ENCODE measurements at places on chromosomes 11 and 22.

- no peak for DNase-seq
These were observed 54.1 kb downstream of the LIF start for GRCh38 chr22:30192427-30192826.

GRCh38 chr11:73317803-73318202 lies 9.7 kb downstream of the ARHGEF17 start:
- no peak for DNase-seq

GRCh38 chr22:20028855-20029549 lies 8.1 kb downstream of the TANGO2 start:
- no peak for DNase-seq

GRCh38 chr22:21919526-21920307 lies 32.9 kb downstream of the PPM1F start:
- DNase-seq, result no peak

GRCh38 chr22:25067851-25068421 lies 115.4 kb downstream of the KIAA1671 start:
- peak; percentile 73 for DNase-seq

DNA sequence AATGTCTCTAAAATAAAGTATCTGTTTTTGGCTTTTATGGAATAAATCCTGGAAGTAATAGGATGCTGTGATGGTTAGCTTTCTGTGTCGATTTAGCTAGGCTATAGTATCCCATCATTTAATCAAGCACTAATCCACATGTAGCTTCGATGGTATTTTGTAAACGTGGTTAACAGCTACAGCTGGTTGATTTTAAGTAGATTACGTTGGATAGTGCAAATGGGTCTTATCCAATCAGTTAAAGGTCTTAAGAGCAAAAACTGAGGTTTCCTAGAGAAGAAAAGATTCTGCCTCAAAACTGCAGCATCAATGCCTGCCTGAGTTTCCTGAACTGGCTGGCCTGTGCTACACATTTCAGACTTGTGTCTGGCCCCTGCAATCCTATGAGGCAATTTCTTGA lies 314.2 kb upstream of the SORL1-AS1 start:
- no peak for DNase-seq

DNA sequence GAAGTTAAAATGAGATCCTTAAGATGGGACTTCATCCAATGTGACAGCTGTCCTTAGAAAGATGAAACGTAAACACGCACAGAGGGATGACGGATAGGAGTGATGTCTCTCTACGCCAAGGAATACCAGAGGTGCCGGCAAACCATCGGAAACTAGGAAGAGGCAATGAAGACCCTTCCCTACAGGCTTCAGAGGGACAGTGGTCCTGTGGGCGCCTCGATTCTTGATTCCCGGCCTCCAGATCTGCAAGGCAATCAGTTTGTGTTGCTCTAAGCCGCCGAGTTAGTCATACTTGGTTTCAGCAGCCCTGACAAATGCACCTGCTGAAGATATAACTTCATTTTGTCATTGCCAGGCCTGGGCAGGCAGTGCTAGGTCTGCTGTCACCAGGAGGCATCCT lies 1455.1 kb downstream of the TBC1D22A start:
- DNase-seq, result no peak

DNA sequence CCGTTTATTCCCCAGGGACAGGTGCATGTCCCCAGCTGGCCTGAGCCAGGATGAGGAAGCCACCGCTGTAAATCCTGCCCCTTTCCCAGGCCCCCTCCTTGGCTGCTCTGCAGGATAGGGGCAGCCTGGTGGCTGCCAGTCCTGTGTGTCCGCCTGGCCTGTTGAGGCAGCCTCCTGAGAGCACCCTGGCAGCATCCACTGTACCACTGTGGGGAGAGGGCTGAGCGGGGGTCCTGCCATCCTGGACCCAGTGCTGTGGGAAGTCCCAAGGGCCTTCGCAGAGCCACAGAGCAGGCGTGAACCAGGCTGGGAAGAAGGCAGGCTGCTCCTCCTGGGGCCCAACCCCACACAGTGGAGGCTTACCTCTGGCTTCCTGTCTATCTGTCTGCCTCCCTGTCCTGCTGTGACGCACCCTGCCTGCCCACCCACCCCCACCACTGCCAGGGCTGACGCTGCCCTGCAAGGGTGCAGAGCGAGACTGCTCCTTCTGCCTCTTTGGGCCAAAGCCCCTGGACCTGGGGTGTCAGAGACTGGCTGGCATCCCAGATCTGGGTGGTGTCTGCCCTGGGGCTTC lies 8.4 kb downstream of the KCTD17 start:
- DNase-seq, result no peak

- no peak for DNase-seq
These were observed 7.1 kb upstream of the TMA7B start for GRCh38 chr22:39953101-39953500.

- no peak for DNase-seq
These were observed 530.6 kb upstream of the B3GAT1 start for GRCh38 chr11:134942681-134943080.

GRCh38 chr11:50423208-50423607 lies 390.5 kb downstream of the OR4C45 start:
- no peak for DNase-seq

DNA sequence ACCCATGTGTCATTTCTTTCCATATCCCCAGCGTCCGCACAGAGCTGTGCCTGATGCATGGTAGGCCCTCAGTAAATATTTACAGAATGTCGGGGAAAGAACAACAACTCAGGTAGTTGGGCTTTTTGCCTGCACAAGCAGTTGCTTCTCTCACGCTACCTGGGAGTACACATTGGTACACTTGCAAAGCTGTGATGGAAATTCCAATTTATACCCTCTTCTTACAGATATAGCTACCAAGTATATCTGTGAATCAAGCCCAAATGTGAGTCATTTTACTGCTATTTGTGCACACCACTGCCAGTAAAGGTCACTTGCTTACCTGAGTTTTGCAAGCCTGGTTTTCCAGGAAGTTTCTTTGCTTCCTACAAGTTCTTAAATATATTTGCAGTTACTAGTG lies 333.0 kb upstream of the NARS2 start:
- no peak for DNase-seq

DNA sequence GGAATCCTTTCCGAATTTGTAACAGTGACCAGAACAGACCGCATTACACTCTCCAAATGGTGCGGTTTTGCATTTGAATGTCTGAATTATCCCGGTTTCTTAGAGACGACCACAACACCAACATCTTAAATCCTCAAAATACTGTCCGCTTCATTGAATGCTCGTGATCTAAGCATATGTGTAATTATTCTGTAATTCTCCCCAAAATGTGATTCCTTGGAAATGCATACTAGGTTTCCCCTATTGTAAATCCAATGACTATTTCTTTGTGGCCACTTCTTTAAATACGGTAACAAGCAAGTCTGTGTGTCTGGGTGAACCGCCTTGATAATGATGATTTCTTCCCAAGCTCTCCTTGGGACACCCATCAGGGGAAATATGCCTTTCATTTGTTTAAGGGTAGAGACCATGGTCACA lies 87.3 kb upstream of the DBX1 start:
- DNase-seq, result no peak

- no peak for DNase-seq
These were observed 413 bp downstream of the CBX7 start for GRCh38 chr22:39152024-39152510.

DNA sequence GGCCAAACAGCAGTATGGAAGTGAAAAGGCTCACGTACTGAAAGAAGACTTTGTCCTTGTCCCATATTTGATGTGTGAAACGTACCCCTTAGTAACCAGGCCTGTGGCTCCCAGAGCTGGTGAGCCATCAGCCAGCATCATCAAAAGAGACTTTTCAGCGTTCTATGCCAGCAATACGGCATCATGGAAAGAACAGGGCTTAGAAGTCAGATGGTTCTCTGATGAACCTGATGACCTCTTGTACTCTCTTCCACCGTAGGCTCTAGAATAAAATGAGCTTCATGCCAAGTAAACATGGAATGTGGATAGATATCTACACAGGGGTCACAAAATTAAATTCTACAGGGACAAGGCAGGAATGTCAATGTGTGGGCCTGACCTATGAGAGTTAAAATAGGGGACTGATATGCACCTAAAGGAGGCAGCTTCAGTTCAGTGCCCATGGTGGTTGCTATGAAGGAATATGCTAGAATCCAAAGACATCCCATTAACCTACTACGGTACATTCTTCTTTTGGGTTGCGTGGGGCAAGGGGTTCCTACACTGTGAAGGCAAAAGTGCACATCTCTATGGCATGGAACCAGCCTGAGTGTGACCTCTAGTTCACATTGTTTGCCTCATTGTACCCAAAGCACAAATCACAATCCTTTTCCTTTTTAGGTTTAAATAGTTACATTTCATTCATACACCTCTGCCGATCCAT lies 130.6 kb downstream of the ETS1 start:
- DNase-seq, result no peak

DNA sequence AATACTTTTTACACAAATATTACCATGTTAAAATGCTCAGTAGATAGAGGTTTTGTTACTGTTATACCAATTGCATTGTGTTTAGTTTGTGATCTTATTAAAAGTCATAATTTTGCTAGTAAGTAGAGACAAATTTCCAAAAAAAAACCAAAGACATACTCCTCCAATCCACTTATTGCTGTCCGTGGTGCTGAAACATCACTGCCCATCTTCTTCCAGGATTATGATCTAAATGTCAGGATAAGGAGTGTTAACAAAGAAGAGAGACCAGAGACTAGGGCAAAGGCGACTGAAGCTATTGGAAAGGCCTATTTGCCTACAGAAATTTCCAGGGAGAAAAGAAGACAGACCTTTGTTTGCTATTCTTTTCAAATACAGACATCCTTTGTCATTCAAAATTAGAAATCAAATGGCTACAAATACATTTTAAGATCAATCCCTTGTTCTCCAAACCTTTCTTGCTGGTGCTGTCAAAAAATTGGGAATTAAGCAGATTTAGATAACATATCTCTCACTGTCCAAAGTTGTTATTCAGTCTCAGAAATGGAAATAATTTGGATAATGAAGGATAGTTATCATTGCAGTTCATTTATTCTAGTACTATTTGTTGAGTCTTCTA lies 199.7 kb downstream of the C11orf91 start:
- DNase-seq, result no peak

- DNase-seq, result no peak
These were observed 131.9 kb upstream of the TEAD1 start for GRCh38 chr11:12542186-12542935.

DNA sequence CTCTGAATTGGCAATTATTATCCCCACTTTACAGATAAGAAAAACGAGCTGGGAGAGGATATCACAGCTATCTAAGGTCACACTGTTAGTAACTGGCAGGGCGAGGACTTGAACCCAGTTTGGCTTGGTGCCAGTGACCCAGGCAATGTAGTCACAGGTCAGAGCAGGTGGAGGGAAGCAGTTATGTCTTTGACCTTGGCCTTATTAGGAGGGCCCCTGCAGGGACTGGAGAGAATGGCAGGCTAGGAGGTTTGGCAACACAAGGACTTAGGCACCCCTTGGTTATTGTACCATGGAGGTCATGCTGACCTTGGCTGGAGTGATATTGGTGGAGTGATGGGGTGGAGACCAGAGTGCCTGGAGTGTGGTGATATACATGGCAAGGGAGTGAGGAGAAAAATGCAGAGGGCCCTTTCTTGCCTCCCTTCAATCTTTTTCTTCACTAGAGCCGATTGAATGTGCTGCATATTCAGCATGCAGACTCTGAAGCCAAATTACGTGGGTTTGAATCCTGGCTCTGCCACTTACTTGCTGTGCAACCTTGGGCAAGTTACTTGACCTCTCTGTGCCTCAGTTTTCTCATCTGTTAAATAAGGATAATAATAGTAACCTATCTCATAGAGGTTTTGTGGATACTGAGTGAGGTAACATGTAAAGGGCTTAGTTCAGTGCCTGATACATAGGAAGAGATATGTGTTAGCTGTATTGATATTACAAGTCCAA lies 92.7 kb upstream of the TBCEL start:
- DNase-seq, result no peak

DNA sequence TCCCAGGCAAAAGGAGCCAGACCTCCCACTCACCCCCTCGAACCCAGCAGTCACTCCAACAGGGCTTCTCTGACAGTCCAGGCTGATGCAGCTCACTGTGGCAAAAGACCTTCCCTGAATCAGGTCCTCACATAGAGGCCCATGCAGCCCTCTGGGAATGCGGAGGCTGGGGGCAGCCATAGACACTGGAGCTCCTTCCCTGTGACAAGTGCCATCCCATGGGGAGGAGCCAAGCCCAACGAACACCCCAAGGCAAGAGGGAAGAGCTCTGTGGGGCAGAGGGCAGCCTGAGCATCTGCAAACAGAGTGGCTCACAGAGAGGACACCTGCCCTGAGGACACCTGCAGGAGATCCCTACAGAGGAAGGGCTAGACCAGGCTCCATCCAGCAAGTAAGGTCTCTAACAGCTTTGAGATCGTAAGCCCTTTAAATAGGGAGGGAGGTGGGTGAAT lies at the start of gene LINC01488:
TSS of gene LINC01488 (plus strand) at position 271 of the 452 bp plus-strand sequence.
- DNase-seq, result no peak

DNA sequence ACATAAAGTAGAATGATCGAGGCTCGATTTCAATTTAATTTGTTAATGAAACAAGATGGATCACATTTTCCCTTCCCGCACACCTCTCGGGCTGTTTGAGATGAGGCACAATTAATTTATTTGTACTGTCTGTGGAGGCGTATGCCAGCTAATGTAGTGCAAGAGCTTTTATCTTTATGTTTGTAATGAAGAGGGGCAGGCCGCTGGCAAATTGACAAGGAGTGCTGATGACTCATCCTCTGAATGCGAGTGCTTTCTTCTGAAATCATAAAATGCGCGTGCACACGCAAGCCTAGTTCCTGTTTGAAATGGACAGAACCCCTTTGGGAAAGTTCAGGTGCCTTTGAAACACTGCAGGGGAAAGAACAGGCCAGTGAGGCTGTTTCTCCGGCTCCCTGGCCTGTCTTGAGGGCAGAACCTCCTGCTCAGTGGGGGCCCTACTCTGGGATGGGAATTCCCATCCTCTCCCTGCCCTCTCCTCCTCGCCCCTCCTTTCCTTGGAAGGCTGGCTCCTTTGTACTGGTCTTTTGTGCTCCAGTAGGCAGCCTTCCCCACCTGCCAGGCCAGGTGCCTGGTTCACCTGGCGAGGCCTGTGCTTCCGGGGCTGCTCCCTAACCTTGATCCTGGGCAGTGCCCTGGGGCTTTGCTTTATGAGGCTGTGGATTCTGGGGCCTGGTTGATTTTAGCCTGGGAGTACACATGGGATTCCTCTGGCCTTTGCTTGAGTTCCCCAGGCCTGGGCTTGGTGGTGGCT lies 50.3 kb downstream of the TEAD1 start:
- DNase-seq, result no peak

DNA sequence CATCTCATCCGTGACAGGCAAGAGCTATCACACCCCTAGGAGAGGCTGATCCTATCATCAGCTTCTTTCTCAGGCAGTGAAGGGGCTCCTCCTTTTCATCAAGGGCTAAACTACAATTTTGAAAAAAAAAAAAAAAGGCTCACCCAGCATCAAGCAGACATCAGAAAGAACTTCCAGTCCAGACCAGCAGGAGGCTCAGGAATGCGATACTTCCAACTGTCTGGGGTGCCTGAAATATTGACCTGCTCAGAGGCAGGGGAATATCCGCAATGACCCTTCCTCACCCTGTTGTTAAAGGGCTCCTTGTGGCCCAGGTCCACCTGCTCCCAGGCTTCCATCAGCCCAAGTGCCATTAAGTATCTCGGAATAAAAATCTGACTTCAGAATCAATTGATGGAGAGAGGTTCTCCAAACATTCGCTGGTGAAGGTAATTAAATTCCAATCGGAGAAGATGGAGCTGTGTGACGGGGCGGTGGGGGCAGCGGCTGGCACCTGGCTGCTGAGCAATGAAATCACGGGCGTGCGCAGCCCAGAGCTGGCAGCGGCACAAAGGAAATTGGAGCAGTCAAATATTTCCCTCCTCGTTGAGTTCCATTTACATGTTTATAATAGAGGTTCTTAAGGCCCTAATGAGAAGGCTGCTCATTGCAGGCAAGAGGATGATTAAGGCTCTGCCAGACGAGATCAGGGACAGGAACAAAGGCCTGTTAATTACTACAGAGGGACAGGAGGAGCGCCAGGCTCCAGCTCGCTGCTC lies 69.0 kb upstream of the THY1 start:
- no peak for DNase-seq

- DNase-seq, result no peak
These were observed 8.9 kb downstream of the HPS4 start for GRCh38 chr22:26474682-26475081.

Data from hypothalamus (tissue), 51 donors.